ENCODE measurements at places on chromosomes 12 and 14.

GRCh38 chr14:59356767-59357166 lies 108.4 kb downstream of the GPR135 start:
- no peak for DNase-seq

GRCh38 chr12:66984962-66985361 lies 284.2 kb upstream of the CAND1 start:
- no peak for DNase-seq

DNA sequence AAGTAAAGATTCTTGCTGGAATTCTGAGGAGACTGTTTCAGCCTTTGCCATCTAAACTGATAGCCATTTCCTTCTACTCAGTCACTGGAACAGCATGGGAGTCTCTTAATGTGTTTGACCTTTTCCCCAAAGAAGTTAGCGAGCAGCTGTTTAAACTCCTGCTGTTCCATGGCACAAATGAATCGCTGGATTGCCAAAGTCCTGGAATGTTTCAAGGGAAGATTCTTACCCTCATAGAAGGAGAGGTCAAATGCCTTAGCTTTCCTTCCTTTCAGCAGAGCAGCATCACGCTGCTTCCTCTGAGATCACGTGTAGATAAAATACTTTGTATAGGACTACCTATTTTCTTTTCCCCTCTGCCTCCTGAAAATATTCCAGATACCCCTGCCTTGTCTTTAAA lies 10.5 kb upstream of the NR2C1 start:
- DNase-seq: no peak

DNA sequence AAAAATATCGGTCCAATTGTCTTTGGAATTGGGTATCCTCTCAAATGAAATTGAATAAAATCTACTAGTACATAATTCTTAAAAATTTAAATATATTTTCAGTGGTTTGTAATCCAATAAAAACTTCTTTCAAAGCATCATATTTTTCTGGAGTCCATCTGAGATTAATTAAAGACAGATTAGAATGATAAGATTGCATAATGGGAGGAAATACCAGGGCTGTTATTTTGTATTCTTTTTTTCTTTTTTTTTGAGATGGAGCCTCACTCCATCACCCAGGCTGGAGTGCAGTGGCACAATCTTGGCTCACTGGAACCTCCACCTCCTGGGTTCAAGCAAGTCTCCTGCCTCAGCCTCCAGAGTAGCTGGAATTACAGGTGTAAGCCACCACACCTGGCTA lies 103.8 kb downstream of the TMTC3 start:
- DNase-seq: no peak

DNA sequence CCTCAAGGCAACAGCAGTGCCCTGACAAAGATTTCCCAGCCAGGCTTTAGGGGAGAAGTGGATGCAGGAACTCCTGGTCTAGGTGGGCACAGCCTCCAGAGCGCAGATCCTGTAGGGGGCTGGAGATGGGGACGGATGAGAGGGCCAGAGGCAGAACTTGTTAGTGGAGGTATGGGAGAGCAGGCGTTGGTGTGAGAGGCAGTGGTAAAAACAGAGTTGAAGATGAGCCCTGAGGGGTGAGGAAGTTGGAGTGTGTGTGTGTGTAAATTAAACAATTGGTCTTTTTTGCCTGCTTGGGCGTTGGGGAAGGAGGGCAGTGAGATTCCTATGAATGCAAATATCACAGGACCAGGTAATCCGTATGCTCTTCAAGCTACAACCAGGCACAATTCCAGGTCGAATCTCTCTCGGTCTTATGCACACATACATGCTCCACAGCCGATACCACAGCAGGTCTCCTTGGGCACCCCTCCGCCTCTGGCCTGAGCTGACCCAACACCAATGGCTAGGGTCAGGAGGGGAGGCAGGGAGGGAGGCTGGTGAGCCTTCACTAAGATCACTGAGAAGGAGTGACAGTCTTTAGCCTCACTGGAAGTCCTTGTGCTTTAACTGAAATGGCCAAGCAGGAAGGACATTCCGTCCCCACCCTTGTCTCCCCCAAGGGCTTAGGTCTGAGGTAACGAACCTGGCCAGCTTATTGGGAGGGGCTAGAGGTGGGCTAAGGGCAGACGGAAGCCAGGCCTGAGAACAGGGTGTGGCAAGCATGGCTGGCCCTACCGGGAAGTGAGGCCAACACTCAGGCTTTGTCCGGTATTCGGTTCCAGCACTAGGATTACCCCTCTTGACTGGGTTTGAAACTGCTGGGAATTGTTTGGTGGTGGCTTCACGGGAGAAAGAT lies 1.5 kb upstream of the KRT7 start:
- DNase-seq: no peak

- no peak for DNase-seq
These were observed 28.5 kb downstream of the GPRC5A start for GRCh38 chr12:12919666-12920435.

DNA sequence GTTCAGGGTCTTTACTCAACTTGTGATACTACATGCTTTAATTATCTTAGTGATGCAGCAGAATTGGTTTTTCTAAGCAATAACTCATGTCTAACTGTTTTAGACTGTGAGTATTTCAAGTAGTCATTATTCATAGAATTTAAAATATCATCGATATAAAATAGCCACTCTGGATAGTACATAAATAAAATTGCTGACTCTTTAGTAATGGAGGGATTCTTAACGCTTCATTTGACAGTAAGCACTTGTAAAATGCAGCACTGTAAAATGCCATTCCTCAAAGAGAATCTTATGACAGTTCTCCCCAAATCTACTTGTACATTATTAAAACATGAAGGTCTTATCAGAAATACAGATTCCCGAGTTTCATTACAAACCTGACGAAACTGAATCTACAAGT lies 262.8 kb upstream of the LRFN5 start:
- DNase-seq: no peak

- DNase-seq: no peak
These were observed 259.7 kb downstream of the AACS start for GRCh38 chr12:125324861-125325490.

- DNase-seq: no peak
These were observed 449.1 kb upstream of the SOX5 start for GRCh38 chr12:24398605-24399004.

GRCh38 chr14:69004731-69005431 lies 25.8 kb upstream of the ACTN1 start:
- no peak for DNase-seq

- no peak for DNase-seq
These were observed 57.7 kb upstream of the SAV1 start for GRCh38 chr14:50725761-50726160.

- no peak for DNase-seq
These were observed 418.5 kb upstream of the TBX3 start for GRCh38 chr12:115102450-115102849.

GRCh38 chr12:21300632-21301031 lies 34.1 kb downstream of the SLCO1A2 start:
- DNase-seq: no peak

DNA sequence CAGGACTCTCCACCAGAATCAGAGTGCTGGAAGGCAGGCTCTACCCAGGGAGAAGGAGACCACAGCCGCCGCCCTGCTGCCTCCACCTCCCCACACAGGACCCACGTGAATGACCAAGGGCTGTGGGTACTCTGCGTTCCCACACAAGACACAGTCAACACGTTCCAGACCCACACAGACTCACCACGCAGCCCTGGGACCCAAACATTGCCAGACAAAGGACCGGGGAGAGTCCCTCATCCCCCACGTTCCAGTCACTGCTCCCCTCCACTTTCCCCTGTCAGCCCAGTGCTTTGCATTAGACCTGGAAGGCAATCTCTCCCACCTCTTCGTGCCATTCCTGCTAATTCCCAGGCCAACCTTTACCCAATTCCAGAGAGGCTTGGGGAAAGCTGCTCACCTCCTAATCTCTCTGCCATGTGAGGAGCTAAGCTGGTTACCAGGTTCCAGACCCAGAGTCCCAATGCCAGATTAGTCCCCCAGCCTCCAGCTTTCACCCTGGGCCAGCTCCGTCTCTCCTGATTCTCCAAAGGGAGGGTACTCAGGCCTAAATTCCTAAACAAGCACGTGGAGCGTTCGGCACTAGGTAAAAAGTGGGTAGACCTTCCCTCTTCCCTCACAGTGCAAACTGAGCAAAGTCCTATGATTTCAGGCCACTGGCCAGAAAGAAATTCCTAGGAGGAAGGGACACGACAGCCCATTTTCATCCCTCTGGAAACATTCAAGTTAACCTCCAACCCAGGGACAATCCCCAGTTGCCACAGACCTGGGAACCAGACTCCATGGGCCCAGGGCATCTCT lies 4.9 kb downstream of the SLC6A13 start:
- DNase-seq: no peak

GRCh38 chr14:91068642-91069041 lies 8.2 kb upstream of the RPS6KA5 start:
- DNase-seq: no peak

GRCh38 chr14:20377171-20377570 lies 33.7 kb downstream of the PARP2 start:
- no peak for DNase-seq

DNA sequence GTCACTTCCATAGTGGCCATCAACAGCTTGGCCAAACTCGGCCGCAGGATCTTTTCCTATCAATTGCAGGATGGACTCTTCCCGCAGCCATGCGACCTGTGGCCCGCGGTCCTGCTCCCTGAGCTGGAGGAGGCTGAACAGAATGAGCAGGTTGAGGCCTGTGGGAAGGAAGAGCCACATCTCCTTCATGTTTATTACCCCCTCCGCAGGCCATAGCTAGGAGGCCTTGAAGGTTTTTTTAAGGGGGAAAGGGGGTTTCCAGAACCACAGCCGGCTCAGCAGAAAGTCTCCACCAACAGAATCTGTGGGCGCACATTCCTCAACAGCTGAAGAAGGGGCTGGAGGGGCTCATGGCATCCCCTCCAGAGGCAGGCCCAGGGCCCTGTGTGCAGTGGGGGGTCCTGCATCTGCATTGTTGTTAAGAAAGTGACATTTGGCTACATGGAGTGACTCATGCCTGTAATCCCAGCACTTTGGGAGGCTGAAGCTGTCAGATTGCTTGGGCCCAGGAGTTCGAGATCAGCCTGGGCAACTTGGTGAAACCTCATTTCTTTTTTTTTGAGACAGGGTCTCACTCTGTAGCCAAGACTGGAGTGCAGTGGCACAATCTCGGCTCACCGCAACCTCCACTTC lies 25.2 kb upstream of the PPP1R13B start:
- DNase-seq: no peak

- DNase-seq: no peak
These were observed 113.7 kb upstream of the KITLG start for GRCh38 chr12:88693837-88694445.

- DNase-seq: no peak
These were observed 1.1 kb upstream of the UBC start for GRCh38 chr12:124915239-124916236.

- no peak for DNase-seq
These were observed 133.3 kb upstream of the FSCB start for GRCh38 chr14:44640416-44640815.

DNA sequence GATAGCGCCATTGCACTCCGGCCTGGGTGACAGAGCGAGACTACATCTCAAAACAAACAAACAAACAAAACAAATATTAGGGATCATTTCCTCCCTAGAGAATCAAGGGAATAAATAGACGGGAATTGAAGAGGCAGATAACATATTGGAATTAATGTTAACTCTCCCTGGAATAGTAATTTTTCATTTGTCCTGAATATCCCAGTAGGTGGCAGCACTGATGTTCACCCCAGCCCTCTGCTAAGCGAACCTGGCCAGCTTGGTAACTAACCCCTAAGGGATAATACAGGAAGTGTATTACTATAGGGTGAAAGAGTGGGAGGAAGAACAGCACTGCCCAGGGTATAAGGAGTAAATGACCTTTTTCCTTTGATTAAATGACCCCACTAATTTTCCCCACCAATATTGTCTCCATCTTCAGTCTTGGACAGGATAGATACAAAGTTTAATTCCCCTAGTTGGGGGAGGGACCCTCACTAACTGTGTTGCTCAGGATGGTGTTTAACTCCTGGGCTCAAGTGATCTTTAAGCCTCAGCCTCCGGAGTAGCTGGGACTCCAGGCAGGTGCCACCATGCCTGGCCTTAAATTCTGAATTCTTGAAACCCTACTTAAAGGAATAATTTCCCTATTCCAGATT lies 40.5 kb downstream of the SLC2A14 start:
- no peak for DNase-seq

GRCh38 chr12:87509237-87509820 lies 519.9 kb downstream of the C12orf50 start:
- DNase-seq: no peak

GRCh38 chr12:123344086-123344485 lies 20.6 kb downstream of the SBNO1 start:
- no peak for DNase-seq

DNA sequence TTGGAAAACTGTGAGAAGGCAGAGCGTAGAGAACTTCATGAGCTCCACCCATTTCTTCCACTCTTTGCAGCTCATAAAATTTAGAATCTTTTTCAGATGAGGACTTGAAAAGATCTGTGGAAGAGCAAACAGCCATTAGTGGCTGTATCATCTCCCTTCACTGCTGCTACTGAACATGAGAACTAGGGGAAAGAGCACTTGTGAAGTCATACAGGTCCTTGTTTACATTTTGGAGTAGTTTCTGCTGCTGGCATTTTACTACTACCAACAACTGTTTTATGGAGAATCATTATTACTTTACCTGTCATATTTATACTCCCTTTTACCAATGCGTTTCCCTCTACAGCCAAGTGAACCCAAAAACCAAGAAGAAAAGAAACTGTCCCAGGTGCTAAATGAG lies 41.0 kb downstream of the RPGRIP1 start:
- DNase-seq: no peak

DNA sequence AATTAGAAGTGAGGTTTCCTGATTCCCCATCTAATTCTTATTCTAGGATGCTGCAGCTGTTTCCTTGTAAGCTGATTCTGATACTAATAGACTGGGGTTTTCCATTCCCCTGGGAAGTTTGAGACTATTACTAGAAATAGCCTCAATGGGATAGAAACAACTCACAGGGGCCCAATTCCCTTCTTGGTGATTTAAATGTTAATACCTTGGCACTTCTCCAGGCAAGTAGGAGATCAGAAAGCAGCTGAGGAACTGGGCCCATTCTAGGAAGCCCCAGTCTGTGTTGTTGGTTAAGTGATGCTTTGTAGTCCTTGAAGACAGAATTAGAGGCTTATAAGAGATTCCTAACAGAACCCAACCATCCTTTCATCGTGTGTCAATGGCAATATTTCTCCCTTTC lies 407.0 kb upstream of the SEL1L start:
- DNase-seq: no peak

- no peak for DNase-seq
These were observed 79.9 kb downstream of the PHLDA1 start for GRCh38 chr12:75951399-75952278.

DNA sequence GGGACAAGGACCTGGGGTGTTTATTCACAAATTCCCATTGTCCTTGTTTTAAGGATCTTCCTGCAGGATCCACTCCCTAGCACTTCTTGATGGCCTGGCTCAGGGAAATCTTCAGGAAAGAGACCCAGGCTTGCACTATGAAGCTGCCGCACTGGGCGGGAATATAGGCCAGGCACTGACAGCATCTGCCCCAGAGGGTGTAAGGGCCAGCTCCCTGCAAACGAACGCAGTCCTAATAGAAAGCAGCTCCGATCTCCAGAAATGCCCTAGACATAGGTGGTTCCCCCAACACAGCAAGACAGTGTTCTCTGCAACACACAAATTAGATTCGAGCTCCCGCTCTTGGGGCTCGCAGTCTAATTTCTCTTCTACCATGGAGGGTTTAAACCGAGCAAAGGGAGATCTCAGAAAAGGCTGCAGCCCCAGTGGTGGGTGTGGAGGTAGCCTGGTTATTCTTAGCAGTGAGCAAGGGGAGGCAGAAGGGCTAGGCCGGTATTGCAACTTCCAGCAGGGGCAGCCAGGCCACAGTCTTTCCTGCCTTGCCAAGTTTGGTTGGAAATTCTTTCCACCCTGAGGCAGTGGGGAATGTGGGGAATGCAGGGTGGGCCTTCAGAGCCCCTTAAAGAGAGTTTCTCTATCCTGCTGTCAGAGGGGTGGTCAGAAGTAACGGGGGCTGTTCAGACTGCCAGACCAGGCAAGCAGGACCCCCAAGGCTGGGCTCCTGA lies 16.1 kb upstream of the WSCD2 start:
- DNase-seq: no peak

Data from NCI-H2107 (cell line).